ENCODE measurements at places on chromosomes 5 and 9.

DNA sequence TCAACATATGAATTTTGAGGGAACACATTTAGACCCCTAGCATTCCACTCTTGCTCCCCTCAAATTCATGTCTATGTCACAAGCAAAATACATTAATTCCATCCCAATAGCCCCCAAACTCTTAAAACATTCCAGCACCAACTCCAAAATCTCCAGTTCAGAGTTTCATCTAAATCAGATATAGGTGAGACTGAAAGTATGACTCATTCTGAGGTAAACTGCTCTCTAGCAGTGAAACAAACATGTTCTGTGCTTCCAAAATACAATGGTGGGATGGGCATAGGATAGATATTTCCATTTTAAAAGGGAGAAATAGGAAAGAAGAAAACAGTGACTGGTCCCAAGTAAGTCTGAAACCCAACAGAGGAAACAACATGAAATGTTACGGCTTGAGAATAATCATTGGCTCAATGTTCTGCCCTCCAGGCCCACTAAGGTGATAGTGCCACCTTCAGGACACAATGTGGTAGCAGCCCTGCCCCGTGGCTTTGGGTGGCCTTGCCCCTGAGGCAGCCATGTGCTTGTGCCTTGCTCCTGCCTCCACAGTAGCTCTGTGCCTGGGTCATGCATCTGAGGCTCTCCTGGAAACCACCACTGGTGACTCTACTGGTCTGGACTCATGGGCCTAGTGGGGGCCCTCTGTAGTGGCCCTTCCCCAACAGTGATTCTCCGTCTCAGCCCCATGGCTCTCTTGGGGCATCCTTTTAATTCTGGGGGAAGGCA lies 36.4 kb upstream of the IPPK start:
- peak; percentile 12 for DNase-seq

DNA sequence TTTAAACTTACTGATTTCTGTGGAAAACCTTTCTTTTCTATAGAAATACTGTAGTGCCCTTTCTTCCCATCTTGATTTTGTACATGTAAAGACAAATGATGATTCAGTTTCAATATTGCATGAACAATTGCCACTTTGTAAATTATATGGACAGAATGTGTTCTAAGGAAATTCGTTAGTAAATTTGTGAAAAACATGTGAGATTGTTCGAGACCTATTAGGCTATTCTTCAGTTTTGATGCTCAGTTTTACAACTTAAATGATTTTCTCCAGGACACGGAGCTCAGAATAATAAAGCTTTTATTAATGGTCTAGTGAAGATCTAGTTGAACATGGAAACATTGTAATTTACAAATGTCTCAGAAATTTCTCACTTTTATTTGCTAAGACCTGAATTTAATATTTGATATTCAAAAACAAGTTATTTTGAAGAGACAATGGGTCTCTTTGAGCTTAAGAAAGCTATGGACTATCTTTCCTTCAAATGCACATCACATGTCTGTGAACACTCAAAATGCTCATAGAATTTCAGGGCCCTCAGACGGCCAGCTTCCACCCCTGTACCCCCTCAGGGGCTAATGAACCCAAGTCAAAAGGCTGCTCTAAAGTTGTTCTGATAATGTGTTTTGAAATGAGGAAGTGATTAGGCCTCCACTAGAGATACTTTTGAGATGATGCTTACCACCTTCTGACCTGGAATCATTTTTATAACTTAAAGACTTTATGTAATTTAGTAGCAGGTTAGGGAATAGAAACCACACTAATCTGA lies 54.1 kb upstream of the FSD1L start:
- no peak for DNase-seq

DNA sequence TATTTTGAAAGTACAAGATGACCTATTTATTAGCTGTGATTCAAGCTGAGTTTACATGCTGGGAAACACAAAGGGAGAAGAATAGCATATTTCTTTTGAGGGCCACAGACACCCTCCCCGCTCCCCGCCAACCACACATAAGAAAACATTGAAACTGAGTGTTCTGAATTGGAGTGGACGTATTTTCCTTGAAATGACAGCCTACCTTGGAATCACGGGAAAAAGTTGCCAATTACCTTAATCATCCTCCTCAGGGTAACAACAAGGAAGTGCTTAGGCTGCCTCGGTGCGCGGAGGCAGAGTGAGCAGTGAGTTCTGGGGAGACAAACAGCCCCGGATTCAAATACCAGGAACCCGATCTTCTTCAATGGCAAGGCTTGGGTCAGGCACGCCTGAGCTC lies 31.4 kb downstream of the CFAP77 start:
- DNase-seq, result no peak

DNA sequence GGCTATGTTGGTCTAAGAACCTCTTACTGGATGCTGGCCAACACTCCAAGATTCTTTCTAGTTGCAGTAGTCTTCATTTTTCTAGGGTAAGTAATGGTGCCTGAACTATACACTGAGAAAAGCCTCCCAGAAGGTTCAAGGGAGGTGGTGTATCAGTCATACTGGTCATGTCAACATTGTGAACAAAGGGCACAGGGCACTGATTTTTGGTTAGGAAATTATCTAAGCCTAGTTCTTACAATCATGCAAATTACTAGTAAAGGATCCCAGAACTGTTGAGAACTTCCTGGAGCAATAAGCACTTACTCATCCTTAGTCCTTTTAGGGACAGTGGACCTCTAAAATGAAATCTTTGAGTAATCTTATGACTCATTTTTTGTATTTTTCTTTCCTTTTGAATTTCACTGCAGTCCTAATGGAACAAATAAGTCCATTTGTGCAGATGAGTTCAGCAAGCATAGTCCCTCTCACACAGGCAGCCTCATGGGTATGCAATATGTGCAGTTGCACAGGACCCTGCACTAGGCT lies 21.1 kb upstream of the CDC42SE2 start:
- DNase-seq, result no peak

DNA sequence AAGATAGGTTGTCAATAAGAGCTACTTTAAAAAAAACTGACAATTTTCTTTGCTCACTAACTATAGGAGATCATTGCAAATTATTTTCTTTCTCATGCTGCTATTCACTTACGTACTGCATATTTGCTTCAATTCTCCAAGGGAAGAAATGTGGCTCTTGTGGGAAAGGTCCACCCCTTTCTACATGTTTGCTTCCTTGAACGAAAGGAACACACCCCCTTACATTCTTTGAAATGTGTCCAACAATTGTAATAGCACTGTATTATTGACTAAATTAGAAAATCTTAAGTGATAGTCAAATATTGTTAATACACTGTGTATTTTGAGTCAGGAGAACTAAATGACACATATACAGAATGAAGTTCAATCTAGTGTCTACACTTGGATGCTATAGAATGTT lies 5.2 kb downstream of the MEF2C start:
- no peak for DNase-seq

GRCh38 chr9:76516871-76517270 lies 57.9 kb downstream of the GCNT1 start:
- DNase-seq, result no peak

Data from stimulated activated CD4-positive, alpha-beta T cell treated with anti-CD3 and anti-CD28 coated beads, Interleukin-4, amount 100 ng/mL, for 4 hours (primary cell).